Fibroblast of skin of right biceps (primary cell): ENCODE measurements at places on chromosomes 2 and 18.
A peak's percentile ranks its signal among the peaks of the same experiment; 100 is the strongest.

DNA sequence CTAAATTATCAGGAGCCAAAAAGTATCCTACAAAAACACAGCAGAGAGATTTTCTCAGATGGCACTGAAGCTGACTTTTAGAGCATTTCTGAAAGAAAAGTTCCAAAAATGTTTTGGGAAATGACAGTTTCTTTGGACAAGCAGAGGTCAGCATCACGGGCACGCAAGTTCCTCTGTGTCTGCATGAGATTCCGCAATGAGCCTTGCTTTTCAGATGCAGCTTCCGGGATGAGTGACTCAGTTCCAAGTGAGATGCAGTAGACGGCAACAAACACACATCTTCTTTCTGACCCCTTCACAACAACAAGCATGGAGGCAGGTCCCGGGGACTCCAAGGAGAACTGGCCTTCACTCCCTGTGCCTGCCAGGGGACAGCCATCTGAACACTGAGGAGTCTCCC is 76.6 kb downstream of the EIPR1 start:
- DNase-seq = no peak

DNA sequence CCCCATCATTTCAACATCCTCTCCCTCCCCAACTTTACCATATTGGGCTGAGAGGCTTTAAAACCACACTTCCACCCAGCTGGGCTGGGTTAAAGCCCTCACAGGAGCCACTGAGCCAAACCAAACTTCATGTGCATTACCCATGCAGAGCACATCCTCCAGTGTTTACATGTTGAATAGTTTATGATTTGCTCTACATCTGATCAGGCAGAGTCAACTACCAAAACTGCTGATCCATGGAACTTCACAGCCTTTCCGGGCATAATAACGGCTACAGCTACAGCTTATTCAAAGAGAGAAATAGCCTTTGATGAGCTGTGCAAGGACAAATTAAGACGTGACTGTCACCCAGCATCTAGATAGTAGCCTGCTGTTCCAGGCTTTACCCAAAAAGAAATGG is 39.0 kb downstream of the MAIP1 start:
- no peak for DNase-seq

DNA sequence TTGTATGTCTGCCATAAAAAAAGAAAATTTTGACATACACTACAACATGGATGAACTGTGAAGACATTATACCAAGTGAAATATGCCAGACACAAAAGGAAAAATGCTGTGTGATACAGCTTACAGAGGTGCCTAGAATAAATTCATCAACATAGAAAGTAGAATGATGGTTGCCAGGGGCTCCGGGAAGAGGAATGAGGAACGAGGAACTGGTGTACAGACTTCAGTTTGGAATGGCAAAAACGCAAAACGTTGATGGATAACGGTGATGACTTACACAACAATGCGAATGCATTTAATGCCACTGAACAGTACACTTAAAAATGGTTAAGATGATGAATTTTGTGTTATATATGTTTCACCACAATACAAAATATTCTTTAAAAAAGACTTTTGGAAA is 61.0 kb downstream of the TTC21B start:
- DNase-seq = no peak

GRCh38 chr2:68700560-68700959 is 34.1 kb upstream of the ARHGAP25 start:
- no peak for DNase-seq

- no peak for DNase-seq
Observed at GRCh38 chr2:209644842-209645241, 126.8 kb upstream of the UNC80 start.

DNA sequence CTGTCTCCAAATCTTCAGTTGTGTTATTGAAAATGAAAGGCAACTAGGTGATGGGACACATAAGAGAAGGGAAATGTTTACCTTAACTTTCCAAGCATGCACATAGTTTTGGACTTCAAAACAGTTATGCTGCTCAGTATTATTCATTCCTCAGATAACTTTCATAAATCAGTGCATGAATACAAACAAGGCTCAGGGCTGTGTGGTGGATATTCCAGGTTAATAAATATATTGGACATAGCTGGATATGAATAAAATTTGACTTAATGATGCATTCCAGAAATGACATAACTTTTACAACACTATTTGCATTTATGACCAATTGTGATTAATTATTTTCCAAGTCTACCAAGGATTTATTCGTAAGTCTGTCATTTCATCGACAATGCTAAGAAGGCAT is 301.2 kb upstream of the ZNF804A start:
- no peak for DNase-seq

GRCh38 chr18:45328811-45329210 is 286.5 kb upstream of the SLC14A2 start:
- peak; percentile 71 for DNase-seq

- no peak for DNase-seq
Observed at GRCh38 chr2:26985807-26986206, 15.4 kb downstream of the MAPRE3 start.

GRCh38 chr2:110678457-110679336 is 834 bp upstream of the BUB1 start:
- DNase-seq = peak; percentile 16

DNA sequence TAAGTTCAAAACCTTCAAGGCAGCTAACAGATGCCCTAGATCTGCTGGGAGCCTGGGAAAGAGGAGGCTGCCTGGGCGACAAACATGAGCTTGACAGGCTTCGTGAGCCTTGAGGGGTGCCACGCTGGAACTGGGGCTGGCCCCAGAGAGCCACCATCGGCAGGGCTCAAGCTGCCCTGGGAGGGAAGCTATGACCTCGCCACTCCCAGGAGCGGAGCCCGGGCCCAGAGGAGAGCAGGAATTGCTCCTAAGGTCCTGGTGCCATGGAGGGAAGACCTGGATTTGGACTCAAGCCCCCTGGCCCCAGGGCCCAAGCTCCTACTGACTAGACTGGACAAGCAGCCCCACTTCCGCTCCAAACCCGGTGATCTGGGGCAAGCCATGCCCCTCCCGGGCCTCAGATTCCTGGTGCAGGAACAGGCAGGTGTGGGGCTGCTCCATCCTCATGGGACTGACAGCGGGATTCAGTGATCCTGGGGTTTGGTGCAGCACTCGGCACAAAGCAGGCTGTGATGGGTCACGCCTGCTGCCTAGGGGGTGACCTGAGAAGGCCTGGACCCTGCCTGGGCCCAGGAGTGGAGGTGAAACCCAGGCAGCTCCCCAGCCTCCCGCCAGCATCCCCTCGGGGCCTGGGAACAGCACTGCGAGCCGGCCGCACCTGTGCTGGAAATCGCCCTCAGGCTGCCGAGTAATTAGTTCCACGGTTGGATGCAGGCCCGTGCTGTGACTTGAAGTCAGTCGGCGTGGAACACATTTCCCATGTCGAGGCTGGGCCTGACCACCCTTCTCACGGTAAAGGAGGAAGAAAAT is 246.9 kb downstream of the NDUFA10 start:
- DNase-seq = no peak

DNA sequence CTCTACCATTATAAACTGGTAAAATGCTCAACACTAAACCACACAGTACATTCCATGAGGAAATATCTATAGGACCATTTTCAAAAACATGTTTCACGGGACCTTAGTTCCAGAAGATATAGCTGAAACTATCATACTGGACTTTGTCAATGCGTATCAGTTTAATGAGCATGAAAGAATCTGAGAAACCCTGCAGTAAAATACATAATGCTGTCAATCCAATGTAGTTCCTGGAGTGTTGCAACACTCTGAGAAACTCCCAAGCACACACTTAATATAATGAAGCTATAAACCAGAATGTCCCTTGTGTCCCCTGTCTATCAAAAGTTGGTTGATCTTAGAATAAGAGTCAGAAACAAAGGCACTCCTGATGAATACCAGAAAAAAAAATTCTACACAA is 16.2 kb downstream of the IWS1 start:
- DNase-seq = no peak

- no peak for DNase-seq
Observed at GRCh38 chr2:143312441-143312840, 183.2 kb downstream of the ARHGAP15 start.

DNA sequence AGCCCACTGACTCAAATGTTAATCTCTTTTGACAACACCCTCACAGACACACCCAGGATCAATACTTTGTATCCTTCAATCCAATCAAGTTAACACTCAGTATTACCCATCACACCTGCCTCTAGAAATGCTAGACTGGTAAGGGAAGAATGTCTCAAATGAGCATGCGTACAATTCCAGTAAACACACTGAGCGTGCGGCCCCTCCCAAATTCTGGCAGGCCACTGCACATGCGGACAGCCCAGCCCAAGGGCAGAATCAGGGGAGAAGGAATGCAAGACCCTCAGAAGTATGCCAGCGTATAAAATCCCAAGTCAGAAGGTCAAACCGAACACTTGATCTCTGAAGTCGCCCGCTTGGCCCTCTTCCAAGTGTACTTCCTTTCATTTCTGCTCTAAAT is 7.6 kb upstream of the EMILIN2 start:
- DNase-seq = no peak

DNA sequence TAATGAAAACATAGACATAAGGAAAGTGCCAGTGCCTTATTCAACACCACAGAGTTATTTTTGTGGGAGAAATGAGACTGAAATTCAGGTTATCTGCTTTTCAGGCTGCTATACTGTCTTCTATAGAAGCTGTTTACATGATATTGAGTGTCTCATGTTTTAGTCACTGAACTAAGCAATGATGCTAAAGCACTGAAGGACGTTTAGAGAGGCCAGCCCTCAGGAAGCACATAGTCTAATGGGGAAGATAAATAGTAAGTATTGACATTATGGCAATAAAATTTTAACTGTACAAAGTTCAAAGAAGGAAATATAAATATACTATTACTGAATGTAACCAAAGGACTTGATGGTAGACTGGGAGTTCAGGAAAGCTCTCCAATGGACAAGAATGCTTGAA is 186.4 kb upstream of the ZC3H15 start:
- no peak for DNase-seq

GRCh38 chr2:29894822-29895614 is 26.4 kb downstream of the ALK start:
- peak; percentile 6 for DNase-seq

DNA sequence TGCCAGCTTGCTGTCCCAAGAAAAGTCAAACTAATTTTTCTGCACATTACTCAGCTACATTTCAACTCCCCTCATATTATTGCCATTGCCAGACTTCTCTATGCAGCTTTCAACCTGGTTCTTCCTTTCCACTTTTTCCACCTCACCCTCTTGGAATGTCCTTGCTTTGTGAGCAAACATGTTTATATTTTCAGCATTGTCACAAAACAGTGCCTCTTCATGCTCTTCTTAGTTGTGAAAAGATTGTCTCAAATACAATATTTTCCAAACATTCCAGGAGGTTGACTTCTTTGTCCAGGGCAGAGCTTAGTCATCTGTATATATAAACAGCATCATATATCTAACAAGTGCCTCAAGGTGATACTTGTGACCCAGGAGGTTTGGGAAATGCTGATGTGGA is 803.3 kb upstream of the CELF4 start:
- no peak for DNase-seq

GRCh38 chr18:23779696-23780303 is 90.5 kb downstream of the LAMA3 start:
- peak; percentile 43 for DNase-seq

- no peak for DNase-seq
Observed at GRCh38 chr2:235762832-235763598, 269.2 kb downstream of the AGAP1 start.

DNA sequence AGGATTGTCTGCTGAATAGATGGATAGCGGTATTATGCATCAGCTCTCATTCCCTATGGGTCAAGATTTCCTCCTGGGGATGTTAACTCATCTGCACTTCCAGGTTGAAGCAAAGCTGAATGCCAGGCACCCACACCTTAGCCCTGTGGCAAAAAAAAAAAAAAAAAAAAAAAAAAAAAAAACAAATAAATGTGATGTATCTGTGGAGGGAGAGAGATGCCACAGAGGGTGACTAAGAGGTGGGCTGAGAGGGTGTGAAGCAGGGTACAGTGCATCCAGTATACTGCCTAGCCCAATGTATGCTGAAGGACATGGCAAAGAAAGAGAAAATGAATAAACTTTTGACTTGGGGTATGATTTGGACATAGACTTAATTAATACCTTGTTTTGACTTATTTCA is 91.4 kb downstream of the COPS8 start:
- no peak for DNase-seq

GRCh38 chr2:26786207-26787028 is 562 bp downstream of the CENPA start:
- DNase-seq = peak; percentile 16

DNA sequence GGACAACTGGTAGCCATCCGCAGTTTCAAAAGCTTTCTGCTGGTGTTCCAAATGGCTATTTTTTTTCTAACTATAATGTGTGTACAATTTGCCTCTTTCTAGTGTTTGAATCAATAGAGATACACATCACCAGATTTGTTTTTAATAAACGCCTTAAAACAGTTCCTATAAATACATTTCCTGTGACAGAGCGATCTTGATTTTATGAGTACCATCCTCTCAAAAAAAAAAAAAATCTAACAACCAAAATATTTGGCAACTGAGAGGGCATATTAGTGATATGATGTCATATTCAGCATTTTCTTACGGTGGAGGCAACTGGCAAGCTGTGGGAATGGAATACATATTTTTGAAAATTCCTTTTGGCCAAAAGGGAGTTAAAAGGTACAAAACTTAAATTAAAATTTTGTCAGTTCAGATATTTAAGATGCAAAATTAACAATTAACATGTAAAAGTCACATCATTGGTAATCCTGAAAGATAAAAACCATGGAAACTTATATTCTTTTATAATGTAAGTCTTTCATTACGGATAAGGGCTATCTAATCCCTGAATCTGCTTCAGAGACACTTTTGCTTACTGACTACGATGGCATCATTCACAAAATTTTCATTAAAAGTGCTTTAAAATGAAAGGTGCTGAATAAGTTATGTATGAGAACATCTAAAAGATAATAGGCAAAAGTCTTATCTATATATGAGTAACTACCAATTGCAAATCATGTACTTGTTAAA is 268.4 kb downstream of the TCF4 start:
- DNase-seq = peak; percentile 80

DNA sequence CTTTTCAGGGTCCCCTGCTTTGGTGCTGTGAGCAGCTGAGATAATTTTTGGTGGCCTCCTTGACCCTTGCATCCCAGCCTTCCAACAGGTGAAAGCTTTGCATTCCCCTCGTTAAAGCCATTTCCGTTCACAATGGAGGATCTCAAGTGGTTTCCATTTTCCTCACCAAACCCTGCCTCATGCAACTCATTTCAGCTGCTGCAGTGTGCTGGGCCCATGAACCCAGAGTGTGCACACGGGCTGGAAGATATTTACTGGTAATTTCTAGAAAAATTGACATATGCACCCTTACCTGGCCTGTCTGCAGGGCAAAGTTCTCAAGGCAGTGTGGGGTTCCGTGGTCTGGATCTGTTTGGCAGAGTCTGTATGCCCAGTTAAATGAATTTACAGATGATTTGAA is 246.8 kb upstream of the HS6ST1 start:
- DNase-seq = no peak

DNA sequence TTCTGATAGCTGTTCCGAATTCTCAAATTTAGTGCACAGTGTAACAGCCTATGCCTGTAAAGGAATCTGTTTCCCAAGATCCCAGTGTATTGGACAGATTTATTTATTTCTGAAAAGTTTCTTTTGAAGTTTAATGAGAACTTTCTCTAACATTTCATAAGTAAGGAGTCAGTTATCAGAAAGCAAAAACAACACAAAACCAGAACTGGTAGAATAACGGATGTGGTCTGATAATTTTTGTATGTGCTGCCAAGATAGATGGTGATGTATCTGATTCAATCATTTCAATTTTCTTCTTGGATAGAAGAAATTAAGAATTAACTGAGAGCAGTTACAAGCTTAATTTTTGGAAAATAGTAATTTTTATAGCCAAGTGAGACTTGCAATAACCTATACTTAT is 374.3 kb downstream of the SOCS6 start:
- no peak for DNase-seq

GRCh38 chr2:101706819-101707177 is 9.3 kb downstream of the MAP4K4 start:
- DNase-seq = no peak
